Stimulated activated CD4-positive, alpha-beta T cell treated with anti-CD3 and anti-CD28 coated beads, Interleukin-1b, Interleukin-23, amount 100 ng/mL, for 1 hour (primary cell): ENCODE measurements at places on chromosomes 16 and 17.

DNA sequence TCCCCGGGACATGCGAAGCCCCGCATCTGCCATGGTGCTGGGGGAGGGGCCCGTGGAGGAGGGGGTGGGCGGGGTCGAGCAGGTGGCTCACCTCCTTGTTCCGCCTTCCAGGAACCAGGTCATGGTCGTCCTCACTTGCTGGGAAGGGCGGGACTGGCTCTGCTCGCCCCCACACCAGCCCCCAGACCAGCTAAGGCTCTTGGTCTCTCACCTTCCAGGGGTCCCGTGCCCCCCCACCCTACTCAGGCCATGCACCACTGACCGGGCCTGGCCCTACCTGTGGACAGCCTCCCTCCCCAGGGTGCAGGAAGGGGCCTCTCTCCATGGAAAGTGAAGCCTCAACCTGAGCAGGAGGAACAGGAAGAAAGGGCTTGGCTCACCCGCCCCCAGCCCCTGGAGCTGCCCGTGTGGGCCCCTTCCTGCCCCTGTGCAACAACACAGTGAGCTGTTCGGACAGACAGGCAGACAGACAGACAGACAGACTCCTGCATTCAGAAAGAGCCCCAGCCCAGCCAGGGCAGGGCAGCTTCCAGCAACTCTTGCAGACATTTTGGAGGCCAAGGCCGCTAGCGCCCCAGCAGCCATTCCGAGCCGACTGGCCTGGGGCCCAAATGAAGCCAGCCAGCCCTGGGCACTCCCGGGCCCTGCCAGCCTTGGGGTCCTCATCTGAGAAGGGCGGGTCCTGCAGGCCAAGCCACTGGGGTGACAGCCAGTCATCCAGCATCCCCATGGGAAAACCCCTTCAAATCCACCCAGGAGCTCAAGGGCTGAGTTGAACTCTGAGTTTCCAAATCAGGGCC lies 8.1 kb upstream of the KREMEN2 start:
- DNase-seq = no peak

- DNase-seq = no peak
Measured at GRCh38 chr16:30113031-30113710, at the start of gene GDPD3. Gene GDPD3 (minus strand): TSS chr16:30113537. CDS start chr16:30113478, 59 bp downstream.

GRCh38 chr16:57788252-57788841 lies 13.9 kb downstream of the KIFC3 start:
- no peak for DNase-seq

DNA sequence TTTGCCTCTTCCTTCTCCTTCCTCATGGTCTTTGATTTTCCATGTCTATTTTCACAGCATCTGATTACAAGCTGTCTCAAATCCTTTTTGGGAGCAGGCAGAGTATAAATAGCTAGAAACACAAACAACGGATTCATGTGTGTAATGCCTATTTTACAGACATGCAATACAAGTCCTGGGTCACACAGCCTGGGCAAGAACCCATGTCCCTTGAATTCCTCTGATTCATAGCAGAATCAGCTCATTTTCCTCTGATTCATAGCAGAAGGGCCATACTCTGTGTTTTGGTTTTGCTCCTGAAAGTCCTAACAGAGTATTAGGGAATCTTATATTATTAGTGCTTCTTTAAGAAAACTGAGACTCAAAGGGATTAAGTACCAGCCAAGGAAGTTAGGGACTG lies 71.3 kb downstream of the IRX5 start:
- no peak for DNase-seq

- no peak for DNase-seq
Measured at GRCh38 chr17:17186051-17186450, 20.1 kb downstream of the PLD6 start.

- DNase-seq = no peak
Measured at GRCh38 chr17:36748272-36748671, 146.9 kb downstream of the MRM1 start.

- DNase-seq = peak; percentile 12
Measured at GRCh38 chr17:50361561-50362480, 11.2 kb downstream of the MRPL27 start.

GRCh38 chr17:57228911-57229310 lies 27.4 kb upstream of the MSI2 start:
- DNase-seq = no peak

- no peak for DNase-seq
Measured at GRCh38 chr17:39787743-39788484, 50.2 kb downstream of the GRB7 start.

- DNase-seq = no peak
Measured at GRCh38 chr16:26396511-26397235, 670.1 kb upstream of the C16orf82 start.

DNA sequence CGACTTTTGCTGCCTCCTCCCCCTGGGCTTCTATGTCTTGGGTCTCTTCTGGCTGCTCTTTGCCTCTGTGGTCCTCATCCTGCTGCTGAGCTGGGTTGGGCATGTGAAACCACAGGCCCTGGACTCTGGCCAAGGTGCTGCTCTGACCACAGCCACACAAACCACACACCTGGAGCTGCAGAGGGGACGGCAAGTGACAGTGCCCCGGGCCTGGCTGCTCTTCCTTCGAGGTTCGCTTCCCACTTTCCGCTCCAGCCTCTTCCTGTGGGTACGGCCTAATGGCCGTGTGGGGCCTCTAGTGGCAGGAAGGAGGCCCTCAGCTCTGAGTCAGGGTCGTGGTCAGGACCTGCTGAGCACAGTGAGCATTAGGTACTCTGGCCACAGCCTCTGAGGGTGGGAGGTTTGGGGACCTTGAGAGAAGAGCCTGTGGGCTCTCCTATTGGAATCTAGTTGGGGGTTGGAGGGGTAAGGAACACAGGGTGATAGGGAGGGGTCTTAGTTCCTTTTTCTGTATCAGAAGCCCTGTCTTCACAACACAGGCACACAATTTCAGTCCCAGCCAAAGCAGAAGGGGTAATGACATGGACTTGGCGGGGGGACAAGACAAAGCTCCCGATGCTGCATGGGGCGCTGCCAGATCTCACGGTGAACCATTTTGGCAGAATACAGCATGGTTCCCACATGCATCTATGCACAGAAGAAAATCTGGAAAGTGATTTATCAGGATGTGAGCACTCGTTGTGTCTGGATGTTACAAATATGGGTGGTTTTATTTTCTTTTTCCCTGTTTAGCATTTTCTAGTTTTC lies 2.3 kb downstream of the GP1BA start:
- no peak for DNase-seq

DNA sequence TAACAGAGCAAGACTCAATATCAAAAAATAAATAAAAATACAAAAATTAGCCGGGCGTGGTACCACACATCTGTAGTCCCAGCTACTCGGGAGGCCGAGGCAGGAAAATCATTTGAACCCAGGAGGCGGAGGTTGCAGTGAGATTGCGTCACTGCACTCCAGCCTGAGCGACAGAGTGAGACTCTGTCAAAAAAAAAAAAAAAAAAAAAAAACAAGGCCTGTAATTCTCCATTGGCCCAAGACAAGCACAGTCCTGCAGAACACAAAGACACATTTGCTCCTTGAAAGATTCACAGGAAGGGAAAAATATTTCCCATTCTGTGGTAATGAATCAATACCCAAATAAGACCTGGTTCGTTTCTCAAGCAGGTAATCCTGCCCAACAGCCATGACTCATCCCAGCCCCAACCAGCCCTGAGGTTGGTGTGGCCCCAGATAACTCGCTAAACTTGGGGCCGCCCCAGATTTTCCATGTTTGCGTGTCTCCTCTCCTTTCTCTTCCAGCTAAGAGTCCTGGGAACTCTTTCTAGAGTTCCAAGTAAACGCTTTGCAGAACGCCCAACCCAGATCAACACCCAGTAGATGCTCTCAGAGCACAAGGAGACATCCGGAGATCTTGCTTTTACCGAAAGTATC lies 40.3 kb upstream of the SNN start:
- DNase-seq = no peak

DNA sequence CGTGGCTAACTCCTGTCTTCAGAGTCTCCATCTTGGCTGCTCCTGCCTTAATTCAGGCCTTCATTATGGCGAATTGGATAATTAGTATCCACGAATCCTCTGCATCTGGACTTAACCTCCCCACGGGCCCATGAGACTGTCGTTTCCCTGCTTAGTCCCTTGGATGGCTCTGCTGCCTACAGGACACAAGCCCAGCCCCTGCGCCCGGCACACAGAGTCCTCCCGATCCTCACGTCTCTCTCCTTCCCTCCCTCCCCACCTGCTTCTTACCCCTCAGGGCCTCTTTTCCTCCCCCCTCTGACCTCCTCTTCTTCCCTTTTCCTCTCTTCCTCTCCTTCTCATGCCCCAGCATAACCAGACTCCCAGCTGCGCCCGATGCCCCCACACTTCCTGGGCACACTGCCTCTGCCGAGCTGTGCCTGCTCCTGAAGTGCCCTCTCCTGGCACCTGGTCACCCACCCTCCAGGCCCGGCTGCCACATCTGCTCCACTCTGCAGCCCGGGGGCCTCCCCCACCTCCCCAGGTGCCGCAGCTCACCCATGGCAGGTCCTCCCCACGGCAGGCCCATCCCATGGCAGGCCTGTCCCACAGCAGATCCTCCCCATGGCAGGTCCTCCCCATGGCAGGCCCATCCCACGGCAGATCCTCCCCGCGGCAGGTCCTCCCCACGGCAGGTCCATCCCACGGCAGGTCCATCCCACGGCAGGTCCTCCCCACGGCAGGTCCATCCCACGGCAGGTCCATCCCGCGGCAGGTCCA lies 45.9 kb downstream of the RPH3AL start:
- DNase-seq = no peak
